ENCODE measurements at places on chromosomes 16 and 17. TPM values are rescaled to one million over a fixed set of nuclear protein-coding genes. Genes with fewer than 3 reads are reported as not detected.

TUBB3 gene
- 447 TPM for total RNA-seq

DHRS7C gene
- not detected for total RNA-seq

NPIPA8 gene
- total RNA-seq: not detected

CTRB1 gene
- not detected for total RNA-seq

FBXW10 gene
- total RNA-seq: under 0.01 TPM

ACSM2A gene
- total RNA-seq: not detected

WDR81 gene
- 47.5 TPM for total RNA-seq

DPEP3 gene
- total RNA-seq: not detected
